ENCODE measurements at places on chromosomes 1 and 21.
A peak's percentile ranks its signal among the peaks of the same experiment; 100 is the strongest.

- no peak for DNase-seq
Observed at GRCh38 chr1:150798525-150798924, 9.5 kb downstream of the CTSK start.

GRCh38 chr1:226209307-226210059 is 14.0 kb upstream of the MIXL1 start:
- no peak for DNase-seq

DNA sequence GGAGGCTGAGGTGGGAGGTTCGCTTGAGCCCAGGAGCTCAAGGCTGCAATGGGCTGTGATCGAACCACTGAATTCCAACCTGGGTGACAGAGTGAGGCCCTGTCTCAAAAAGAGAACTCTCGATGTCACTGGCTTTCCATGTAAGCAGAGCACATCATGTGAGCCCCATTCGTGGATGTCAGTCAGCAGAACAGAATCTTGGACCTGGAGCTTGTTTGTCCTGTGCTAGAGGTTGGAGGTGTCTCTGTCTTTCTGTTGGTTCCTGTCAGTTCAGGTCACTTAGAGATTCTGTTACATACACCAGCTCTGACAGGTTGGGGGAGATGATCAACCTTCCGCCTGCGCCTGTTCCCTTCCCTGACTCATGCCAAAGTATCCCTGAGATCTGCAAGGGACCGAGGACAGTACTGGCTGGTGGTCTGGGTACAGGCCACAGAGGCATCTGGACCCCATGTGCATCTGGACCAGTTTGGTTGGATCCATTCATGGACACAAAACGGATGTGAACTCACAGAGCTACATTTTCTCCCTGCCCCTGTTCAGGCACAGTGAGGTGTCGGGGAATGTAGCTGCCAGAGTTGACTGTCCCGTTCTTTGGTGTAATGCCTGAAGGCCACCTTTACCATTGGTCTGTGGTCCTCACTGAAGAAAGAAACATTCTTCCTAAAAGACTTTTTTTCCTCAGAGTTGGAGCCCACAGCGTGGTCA is 10.0 kb downstream of the ARF1 start:
- no peak for DNase-seq

GRCh38 chr21:43975469-43976098 is 36.5 kb upstream of the TRAPPC10 start:
- DNase-seq: peak; percentile 87

DNA sequence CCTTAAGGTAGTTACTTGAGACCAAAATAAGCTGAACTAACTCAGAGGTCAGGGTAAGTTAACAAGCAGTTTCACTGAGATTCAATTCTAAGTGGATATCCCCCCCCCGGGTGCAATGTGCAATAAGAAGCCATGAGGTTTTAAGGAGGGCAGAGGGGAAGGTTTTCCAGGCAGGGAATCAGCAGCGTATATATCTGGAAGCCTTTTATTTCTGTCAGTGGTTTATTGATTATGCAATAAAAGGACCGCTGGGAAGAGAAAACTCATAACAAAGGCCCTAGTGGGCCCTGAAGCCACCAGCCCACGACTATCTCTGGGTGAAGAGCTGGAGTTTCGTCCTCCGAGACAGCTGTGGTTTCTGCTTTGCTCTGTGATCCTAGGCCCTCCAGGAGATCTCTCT is 53.1 kb upstream of the CTPS1 start:
- no peak for DNase-seq

DNA sequence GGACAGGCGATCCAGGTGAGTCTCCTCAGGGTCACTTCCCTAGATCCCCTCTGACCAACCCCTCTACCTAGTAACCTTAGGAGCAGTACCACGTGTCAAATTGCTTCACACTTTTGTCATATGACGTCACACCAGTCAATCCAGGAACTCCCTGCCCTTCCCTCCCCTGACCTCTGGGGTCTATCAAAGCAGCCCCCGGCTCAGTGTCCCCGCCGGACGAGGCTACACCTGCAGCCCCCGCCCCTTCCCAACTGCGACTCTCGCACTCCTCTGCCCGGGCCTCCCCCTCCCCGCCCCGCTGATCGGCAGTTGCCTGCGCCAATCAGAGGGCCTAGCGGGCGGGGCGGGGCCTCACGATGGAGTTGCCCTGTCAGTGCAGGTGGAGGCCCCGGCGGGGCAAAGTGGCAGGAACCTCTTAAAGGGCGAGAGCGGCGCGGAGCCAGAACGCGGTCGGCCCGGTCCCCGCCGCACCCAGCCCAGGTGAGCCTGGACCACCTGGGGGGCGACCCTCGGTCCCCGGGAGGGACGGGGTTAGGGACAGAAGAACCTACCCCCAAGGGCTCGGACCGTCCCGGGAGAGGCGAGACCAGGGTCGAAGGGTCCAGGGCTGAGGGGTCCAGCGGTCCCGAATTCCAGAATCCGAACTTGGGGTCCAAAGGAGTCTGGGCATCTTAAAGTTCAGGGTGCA is 27.5 kb upstream of the EPB41 start:
- peak; percentile 81 for DNase-seq

GRCh38 chr1:9186082-9186859 is 48.3 kb upstream of the H6PD start:
- no peak for DNase-seq

- no peak for DNase-seq
Observed at GRCh38 chr21:19440792-19441655, 1037.4 kb upstream of the TMPRSS15 start.

DNA sequence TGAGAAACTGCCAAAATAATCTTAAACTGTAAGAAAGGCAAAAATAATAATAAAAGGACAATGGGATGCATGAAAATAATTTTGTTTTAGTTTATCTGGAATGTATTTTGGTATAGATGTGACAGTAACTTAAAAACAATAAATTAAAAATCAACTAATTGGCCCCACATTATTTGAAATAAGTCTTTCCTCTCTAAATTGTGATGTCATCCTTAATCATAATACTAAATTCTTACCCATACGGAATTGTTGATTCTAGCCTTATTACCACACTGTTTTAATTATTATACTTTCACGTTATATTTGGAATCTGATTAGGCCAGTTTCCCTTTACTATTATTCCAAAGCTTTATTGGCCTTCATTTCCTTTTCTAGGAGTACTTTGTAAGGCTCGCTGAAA is 7.7 kb downstream of the DESI2 start:
- no peak for DNase-seq

DNA sequence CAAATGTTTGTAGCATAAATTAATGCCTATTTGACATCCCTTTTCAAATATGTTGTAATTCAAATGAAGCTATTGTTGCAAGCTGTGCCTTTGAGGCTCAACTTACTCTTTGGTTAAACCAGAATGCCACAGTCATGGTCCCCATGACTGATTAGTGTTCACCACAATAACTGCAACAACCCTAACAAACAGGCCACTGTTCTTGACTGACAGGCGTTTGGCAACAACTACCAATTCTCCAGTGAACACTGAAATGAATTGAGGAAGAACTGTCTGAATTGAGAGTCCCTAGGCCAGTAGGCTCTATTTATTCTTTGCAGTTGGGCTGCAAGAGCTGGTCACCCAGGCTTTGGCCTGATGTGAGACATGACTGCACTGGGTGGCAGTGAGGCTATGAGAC is 6.6 kb upstream of the TMEM167B start:
- DNase-seq: no peak

DNA sequence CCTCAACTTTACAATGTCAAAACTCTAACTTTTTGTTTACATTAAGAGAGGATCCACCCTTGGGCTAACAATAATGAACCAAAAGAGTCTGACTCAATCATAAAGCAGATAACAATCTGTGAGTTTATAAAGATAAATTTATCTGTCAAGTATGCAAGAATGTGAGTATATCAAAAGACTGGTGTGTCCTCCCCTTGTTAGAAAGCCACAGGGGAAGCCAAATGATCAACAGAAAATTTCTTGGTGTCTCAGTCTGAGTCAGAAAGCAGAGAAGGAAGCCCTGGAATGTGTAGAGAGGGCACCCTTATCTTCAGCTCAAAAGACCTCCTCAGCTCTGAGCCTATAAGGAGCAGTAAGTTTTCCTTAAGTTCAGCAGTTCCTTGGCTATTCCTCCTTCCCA is 13.9 kb upstream of the PDIK1L start:
- no peak for DNase-seq

DNA sequence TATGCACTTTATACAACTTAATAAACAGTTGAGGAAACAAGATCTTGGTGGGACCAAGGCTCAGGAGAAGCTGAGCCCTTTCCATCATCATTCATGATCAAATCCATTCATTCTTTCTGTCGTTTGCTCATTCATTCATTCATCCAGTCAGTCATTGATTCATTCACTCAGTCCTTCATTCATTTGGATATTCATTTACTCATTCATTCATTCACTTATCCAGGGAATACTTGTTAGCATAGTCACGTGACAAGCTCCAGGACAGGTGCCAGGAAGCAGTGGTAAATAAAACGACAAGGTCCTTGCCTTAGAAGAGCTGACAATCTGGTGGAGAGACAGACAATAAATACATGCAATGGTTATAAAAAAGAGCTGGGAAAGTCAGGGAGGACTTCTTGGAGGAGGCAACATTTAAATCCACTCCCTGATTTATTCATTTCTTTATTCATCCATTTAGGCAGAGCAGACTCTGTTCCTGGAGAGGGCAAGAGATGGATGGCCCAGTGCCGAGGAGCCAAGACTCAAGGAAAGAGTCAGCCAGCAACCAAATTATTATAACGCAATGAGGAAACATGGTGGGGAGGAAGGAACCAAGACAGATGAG is 74.1 kb upstream of the CASZ1 start:
- DNase-seq: no peak

- no peak for DNase-seq
Observed at GRCh38 chr21:37866027-37866426, 50.2 kb downstream of the KCNJ6 start.

DNA sequence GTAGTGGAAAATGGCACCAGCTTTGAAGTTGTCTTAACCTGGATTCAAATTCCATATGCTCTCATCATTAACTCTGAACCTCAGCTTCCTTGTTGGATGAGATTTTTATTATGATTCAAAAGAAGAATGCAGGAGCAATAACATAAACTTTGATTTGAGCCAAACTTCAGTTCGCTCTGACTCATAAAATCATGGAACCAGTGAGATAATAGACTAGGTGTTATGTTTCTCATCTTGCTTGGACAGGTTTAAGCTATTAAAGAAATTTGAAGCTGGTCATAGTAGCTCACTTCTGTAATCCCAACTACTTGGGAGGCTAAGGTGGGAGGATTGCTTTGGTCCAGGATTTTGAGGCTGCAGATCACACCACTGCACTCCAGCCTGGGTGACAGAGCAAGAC is 172.8 kb downstream of the CLEC20A start:
- DNase-seq: no peak

DNA sequence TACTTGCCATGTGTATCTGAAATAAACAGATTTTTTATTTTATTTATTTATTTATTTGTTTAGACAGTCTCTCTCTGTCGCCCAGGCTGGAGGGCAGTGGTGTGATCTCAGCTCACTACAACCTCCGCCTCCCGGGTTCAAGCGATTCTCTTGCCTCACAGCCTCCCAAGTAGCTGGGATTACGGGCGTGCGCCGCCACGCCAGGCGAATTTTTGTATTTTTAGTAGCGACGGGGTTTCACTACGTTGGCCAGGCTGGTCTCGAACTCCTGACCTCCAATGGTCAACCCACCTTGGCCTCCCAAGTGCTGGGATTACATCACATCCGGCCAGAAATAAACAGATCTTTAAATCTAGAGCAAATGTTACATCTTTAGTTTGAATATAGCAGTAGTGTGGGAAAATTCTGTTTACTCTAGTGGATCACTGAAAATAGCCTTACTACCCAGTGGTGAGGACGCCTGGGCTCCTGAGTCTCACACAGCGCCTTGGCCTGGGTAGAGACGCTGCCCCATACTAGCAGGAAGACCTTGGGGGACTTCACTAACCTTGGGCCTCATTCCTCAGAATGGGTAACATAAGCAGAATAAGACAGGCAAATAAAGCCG is 709 bp downstream of the GART start:
- no peak for DNase-seq

DNA sequence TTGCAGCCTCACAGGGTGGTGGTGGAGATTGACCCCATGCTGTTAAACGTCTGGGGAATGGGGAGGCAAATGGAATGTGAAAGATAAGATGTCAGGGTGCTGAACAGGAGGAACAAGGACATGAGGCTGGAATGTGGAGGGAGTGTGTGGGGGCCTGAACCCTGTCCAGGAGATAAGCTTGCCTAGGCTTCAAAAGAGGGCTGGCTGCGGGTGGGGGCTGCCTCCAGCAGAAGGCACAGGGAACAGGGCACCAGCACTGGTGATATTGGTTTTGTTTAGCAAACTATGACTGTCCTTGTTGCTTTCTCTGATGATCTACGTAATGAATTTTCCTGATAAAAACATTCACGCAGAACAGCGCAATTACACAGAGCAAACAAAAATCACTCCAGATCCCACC is 52.4 kb upstream of the LRP8 start:
- peak; percentile 2 for DNase-seq

DNA sequence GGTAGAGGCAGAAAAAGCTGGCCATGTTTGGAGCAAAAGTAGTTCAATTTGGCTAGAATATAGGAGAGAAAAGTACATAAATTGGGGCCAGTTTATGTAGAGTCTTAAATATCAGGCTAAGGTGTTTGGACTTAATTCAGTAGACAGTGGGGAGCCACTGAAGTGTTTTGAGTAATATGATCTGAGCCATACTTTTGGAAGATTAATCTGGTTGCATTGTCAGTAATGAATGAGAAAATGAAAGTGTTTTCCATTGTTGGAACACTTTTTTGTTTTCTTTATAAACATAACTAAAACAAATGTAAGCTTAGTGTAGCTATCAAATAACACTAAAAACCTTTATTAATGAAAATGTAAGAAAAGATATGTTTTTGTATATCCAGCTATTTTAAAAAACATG is 42.1 kb downstream of the POU2F1 start:
- DNase-seq: no peak

DNA sequence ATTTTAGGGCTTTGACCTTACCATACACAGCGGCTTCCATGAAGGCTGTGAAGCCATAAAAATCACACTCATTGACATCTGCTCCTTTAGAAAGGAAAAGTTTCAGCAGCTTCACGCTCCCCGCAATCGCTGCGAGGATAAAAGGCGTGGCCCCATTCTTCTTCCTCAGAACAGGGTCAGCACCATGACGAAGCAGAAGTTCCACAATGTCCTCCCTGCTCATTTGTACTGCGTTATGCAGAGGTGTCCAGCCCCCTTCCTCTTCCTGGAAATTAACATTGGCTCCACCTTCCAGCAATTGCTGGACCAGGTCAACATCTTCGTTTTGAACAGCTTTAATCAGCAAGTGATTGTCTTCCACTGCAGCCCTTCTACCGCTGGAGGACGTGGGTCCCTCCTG is 2.7 kb downstream of the RNASEL start:
- no peak for DNase-seq

GRCh38 chr1:156645666-156646065 is 3.7 kb downstream of the BCAN start:
- no peak for DNase-seq

All from right forelimb (tissue), 1 donor.